ENCODE measurements at places on chromosomes 2 and 18.

- no peak for DNase-seq
Measured at GRCh38 chr2:40204268-40204667, 247.6 kb downstream of the SLC8A1 start.

GRCh38 chr2:193476171-193476800 is 1281.6 kb upstream of the TMEFF2 start:
- DNase-seq: no peak

DNA sequence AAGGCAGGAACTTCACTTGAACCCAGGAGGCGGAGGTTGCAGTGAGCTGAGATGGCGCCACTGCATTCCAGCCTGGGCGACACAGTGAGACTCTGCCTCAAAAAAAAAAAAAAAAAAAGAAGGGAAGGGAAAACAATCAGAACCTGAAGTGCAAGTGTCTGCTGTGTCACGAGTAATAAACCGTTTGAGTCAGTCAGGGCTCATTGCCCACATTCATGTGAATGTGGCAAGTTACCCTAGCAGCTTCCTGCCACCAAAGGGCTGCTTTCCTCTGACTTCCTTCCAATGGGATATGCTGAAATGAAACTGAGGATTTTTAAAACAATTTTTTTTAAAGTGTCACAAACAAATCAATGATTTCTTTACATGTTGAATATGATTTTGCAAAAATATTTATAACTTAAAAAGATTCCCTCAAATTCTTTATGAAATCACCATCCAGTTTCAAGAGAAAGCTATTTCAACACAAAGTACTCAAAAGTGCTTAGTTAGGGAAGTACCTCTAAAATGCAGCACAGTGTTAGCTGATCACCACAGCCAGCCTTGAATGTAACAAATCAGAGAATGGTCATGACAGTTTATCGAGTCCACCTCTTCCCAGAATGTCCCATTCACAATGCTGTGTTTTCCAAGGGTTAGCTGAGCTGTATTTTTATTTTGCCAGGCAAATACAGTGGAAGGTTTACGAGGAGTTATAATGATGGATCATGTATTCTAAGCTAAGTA is 36.4 kb downstream of the WDSUB1 start:
- no peak for DNase-seq

GRCh38 chr2:223052548-223053483 is 826 bp downstream of the KCNE4 start:
- DNase-seq: no peak

DNA sequence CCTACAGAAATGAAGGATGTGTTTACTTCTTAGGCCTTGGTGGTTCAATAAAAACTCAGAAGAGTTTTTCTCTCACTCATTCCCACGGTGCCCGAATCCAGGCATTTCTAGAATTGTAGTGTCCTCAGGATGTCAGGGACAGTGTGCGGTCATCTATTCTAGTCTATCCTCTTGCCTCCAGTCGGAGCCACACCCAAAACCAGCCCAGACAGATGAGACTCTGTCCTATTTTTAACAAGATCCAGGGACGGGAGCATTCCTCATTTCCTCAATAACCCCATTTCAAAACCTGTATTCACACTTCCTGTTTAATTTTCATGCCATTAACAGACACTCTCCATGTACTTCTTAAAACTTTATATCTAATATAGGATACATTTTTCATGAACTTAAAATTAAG is 11.6 kb upstream of the RBMS1 start:
- no peak for DNase-seq

Measured in stimulated activated CD8-positive, alpha-beta memory T cell treated with anti-CD3 and anti-CD28 coated beads, Interleukin-4, amount 100 ng/mL, for 24 hours (primary cell).